ENCODE measurements at places on chromosomes 12 and 14.

- no peak for DNase-seq
Observed at GRCh38 chr14:64947710-64948611, 5.4 kb upstream of the GPX2 start.

GRCh38 chr12:25802143-25802542 lies 156.3 kb upstream of the RASSF8 start:
- no peak for DNase-seq

DNA sequence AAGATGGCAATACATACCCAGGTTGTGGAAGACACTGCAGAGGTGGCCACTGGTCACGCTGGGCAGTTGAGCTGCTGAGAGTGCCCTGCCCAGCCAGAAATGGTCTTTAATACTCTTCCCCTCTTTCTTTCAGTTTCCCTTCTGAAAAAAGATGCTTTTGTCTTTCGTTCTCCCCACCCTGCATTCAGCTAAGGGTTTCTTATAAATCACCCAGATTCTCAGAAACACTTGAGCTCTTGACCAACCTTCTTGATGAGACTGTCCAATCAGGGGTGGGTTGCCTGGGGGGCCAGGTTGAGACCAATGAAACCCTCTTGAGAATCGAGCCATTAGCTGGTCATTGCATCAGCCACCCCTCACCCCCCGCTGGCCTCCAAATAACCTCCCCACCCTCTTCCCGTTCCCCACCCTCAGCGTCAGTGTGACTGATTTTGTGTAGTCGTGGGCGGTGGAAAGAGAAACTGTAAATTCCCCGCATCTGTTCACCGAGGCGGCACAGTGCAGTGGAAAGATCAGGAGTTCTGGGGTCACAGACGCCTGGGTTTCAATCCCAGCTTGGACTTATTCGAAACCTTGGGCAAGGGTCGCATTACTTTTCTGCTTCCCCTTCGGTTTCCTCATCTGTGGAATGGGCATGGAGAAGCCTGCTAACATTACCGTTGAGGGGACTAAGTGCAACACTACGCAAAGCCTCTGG lies 52.3 kb downstream of the SLC25A47 start:
- peak; percentile 99 for DNase-seq

DNA sequence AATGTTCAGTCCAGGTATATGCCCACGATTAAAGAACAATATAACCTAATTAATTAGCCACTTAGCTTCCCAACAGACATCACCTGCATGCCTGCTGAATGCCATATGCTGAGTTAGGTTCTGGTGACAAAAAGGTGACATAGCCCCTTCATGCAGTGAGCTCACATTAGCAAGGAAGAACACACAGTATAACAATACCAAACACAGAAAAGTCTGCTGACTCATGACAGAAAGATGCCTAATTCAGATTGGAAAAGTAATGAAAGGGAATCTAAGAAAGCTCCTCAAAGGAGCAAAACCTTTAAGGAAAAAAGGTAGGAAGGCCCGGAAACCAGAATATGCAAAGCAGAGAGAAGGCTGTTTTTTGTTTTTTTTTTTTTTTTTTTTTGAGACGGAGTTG lies 59.0 kb downstream of the FERMT2 start:
- no peak for DNase-seq

- no peak for DNase-seq
Observed at GRCh38 chr12:119710374-119710964, 42.5 kb downstream of the PRKAB1 start.

- DNase-seq: no peak
Observed at GRCh38 chr12:123036466-123037285, 56.2 kb downstream of the ARL6IP4 start.

GRCh38 chr12:46462641-46463355 lies 90.2 kb upstream of the SLC38A2 start:
- no peak for DNase-seq

DNA sequence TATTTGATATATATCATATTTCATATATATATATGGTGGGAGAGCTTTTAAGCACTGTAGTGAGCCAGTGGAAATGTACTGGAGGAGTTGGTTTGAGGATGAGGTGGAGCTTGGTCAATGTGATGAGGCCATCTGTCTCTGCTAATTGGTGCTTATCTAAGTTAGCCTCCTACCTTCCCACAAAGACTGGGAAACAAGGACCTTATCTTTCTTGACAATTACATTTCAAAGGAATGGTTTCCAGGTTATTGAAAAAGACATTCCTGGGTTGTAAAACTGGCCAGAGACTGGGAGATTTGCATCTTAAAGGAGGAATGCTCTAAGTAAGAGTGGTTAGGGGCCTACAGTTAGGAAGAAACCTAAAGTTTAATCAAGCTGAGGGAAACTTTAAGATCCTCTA lies 212.8 kb upstream of the SYT1 start:
- DNase-seq: no peak

GRCh38 chr12:63822352-63822751 lies 22.1 kb upstream of the SRGAP1 start:
- DNase-seq: peak; percentile 54

GRCh38 chr14:99803803-99804202 lies 10.6 kb downstream of the EML1 start:
- DNase-seq: no peak

- DNase-seq: no peak
Observed at GRCh38 chr14:63908667-63909264, 56.0 kb downstream of the SYNE2 start.

DNA sequence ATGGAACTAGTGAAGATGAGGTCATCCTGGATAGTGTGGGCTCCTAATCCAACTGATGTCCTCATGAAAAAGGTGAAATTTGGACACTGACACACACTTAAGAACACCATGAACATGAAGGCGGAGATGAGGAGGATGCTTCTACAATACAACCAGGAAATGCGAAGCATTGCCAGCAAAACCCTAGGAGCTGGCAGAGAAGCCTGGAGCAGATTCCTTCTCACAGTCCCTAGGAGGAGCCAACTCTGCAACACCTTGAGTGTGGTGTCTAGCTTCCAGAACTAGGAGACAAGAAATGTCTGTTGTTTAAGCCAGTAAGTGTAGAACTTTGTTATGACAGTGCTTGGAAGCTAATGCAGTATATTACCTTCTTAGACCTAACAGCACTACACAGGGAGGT lies 191.9 kb upstream of the PWP1 start:
- no peak for DNase-seq

GRCh38 chr14:81070511-81070910 lies 115.1 kb downstream of the TSHR start:
- no peak for DNase-seq

DNA sequence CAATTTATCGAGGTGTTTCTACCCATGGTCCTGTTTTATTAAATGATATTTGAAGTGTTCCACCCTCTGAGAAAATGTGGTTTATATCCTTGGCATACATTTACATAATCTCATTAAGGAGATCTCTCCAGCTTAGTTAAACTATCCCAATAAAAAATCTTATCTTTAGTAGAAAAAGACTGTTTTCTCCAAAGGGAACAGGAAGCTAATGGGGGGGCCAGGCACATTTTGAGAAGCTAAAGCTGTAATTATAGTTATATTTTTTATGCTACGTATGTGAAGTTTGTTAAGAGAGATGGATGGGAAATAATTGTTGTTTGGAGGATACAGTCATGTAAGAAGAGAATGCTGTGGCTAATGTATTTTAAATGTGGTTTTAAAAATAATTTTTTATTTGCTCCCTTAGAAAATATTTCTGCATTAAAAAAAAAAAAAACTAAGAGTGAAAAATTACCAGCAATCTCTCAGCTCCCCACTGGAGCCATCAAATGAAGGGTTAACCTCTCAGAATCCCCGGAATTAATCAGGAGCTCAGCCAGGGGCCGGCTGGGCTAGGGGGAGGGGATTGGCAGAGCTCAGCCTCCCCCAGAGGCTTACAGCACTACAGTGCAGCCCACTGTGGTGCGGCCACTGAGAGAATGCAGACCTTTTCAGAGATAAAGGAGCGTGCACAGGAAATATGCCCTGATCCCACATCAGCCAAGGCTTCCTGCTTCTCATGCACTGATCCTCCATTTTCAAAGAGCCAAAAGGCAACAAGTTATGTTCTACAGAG lies 185.8 kb downstream of the EGLN3 start:
- DNase-seq: no peak

DNA sequence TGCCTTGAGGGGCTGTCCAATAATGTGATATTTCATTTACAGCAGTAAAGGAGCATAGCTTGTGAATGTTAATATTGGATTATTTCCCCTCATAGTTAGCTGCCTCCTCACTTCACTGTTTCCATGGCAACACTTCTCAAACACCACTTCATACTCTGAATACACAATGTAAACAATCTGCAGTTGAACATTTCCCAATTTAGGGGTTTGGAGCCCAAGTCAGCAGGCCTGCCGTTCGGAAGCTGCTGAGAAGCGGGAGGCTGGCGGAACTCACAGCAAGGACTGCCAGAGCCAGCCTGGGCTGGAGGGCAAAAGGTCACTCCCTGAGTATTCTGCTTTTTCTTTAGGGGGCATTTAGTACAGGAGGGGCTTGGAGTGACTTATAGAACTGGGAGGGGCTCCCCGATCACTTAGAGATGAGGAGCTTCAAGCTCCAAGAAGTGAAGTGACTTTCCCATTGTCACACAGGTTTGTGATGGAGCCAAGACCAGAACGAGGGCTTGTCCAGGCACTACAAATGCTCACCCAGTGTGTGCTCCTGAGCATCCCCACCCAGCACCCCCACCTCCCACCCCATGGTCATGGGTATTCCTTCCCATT lies 12.1 kb upstream of the SLC24A4 start:
- DNase-seq: no peak

- no peak for DNase-seq
Observed at GRCh38 chr14:86513564-86513963, 983.6 kb downstream of the FLRT2 start.

GRCh38 chr12:14828892-14829291 lies 14.4 kb downstream of the ART4 start:
- DNase-seq: peak; percentile 12

- DNase-seq: no peak
Observed at GRCh38 chr12:105841840-105842239, 296.9 kb downstream of the NUAK1 start.

- DNase-seq: no peak
Observed at GRCh38 chr12:67871231-67871630, 118.0 kb upstream of the IFNG-AS1 start.

GRCh38 chr14:20327005-20327869 lies 5.8 kb downstream of the CCNB1IP1 start:
- DNase-seq: peak; percentile 68

DNA sequence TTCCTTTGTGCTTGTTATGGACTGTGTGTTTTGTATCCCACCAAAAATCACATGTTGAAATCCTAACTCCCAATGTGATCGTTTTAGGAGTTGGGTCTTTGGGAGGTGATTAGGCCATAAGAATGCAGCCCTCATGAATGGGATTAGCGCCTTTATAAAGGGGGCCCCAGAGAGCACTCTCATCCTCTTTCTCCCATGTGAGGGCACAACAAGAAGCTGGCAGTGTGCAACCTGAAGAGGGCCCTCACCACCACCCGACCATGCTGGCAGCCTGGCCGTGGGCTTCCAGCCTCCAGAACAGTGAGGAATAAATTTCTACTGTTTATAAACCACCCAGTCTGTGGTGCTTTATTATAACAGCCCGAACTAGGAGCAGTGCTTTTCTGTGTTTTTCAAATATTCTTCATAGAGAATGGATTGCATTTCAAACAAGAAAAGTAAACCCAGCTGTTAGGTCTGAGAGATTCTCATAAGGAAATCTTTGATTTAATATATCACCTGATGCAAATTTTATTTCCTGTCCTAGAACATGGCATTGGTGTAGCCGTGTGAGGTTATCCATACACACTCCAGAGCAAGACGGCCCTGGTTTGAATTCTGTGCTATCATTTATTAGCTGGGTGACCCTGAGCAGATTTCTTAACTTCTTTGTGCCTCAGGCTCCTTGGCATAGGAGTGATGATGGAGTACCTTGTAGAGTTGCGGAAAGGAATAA lies 27.8 kb downstream of the HSPB8 start:
- no peak for DNase-seq

- peak; percentile 49 for DNase-seq
Observed at GRCh38 chr14:35534873-35535482, 1.0 kb downstream of the INSM2 start.

DNA sequence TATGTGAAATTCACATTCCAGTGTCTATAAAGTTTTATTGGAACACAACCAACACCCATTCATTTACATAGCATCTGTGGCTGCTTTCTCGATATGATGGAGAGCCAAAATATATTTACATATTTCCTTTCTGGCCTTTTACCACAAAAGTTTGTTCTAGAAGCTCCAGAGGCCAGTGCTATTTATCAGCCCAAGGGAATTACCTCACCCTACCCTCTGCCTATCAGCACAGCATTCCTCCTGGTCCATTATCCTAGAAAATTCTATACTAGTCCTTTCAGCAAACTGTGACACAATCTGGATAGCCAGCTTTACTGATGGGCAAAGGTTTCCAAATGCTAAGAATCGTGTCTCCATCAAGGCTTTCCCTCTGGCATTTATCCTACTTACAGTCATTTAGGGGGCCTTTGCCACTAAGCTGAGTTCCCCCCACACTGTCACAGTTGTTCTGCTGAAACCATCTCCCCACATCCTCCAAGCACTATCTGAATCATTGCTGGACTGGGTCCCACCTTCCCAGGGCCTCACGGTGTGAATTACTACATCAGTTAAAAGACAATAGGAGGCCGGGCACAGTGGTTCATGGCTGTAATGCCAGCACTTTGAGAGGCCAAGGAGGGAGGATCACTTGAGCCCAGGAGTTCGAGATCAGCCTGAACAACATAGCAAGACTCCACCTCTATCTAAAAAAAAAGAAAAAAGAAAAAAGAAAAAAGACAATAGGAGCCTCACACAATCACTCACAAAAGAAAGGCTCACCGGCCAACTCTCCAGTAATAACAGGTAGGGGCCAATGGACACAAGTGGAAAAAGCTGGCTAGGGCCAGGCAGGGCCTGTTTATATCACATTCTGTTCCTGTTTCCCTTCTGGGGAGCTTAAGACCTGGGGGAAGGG lies 12.1 kb downstream of the SYNE3 start:
- peak; percentile 73 for DNase-seq

- peak; percentile 82 for DNase-seq
Observed at GRCh38 chr14:33737446-33737845, 213.4 kb downstream of the EGLN3 start.

GRCh38 chr14:43855556-43855955 lies 651.5 kb downstream of the FSCB start:
- no peak for DNase-seq

GRCh38 chr12:87157791-87158190 lies 871.4 kb downstream of the C12orf50 start:
- DNase-seq: peak; percentile 90

DNA sequence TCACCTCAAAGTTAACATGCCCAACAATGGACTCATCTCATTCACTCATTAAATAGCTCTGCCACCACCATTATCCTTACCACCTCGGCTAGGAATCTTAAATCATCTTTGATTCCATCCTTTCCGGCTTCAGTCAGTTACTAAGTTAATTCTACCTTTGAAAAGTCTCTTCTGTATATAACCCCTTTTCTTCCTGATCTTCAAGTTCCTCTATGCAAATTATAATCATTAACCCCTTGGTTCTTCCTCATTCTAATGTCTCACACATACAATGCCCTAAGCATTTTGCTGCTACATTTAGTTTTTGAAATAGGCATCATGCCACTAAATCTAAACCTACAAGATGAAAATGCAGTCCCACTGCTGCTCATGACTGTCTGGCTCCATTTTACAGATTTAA lies 51.6 kb downstream of the ATP2B1 start:
- DNase-seq: no peak
